ENCODE measurements at places on chromosomes 5 and 9.

- no peak for DNase-seq
Observed at GRCh38 chr9:81035171-81035570, 654.2 kb downstream of the TLE1 start.

GRCh38 chr5:125181159-125181558 lies 434.7 kb upstream of the ZNF608 start:
- DNase-seq = no peak

DNA sequence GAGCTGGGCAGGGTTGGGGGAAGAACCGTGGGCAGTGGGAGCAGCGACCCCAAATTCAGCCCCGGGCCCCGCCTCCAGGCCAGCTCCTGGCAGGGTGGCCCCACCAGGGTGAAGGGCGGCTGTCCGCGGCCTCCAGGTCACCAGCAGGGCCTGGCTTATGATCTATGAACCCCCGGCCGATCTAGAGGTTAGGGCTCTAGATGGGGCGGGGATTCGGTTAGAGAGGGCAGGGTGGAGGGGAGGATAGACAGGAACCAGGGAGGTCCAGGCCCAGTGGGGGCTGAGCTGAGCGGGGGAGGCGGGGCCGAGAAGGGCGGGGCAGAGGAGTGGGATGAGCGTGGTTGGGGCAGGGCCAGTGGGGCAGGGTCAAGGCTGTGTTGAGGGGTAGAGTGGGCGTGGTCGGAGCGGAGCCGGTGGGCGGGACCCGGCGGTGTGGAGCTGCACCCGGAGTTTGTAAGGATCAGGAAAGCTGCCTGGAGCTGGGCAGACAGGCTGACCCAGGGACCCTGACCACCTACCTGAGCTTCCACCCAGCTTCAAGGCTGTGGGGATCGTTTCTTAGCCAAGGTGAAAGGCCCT lies 29.3 kb upstream of the OBP2B start:
- DNase-seq = peak; percentile 7

DNA sequence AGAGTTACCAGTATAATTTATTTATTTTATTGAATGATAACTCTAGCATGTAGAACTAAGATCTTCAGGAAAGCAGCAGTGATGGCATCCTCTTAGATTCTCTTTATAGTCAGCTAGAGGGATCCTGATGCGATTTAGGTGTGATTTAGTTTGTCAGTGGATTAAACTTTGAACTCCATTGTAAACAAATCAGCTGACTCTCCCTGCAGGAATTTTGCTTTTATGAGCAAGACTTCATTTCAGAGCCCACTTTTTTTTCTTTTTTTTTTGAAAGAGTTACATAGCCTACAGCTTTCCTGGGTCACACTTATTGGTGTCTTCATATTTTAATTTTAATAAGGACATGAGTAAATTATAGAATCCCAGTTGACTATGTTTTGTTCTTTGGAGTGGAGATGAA lies 93.8 kb upstream of the SEMA6A start:
- no peak for DNase-seq

- DNase-seq = no peak
Observed at GRCh38 chr9:92381775-92382174, 22.6 kb downstream of the OGN start.

GRCh38 chr9:8647824-8648223 lies 848.2 kb upstream of the DMAC1 start:
- no peak for DNase-seq

DNA sequence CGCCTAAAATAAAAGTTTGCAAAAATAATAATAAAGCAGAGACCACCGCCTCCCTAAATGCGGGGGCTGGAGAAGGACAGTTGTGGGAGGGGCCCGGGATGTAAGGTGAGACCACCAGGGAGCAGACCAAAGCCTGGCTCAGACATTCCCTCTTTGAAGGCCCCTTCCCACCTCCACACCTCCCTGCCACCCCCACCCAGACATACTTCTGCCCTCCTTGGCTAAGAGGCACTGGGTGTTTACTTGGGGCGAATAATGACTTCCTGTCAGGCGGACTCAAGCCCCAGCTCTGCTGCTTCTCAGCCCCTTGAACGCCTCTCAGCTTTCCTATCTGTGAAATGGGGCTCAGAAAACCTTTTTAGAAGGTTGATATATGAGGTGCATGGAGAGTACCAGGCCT lies 58.8 kb upstream of the GGTA1 start:
- no peak for DNase-seq

DNA sequence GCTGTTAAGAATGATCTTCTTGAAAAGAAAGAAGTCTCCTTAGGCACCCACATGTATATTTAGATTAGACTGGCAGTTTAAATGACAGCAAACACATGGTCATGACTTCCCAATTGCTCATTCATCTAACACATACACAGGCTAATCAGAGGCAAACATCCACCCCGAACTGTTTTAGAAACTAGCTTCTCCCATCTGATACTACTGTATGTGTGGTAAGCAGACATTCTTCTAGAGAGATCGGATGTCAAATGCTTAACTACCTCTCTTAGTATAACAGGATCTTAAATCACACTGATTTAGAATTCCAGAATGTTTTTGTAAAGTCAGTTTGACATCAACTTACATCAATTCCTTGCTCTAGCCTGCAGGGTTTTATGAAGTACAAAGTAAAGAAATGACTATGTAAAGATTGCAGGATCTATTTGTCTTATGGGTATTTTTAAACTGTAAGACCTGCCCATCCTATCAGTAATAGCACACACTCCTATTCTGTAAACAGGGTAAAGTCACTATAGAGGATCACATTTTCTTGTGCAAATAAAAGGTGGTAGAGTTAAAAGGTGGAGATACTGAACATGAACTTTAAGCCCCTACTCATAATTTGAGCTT lies 239.7 kb downstream of the MLLT3 start:
- DNase-seq = no peak

DNA sequence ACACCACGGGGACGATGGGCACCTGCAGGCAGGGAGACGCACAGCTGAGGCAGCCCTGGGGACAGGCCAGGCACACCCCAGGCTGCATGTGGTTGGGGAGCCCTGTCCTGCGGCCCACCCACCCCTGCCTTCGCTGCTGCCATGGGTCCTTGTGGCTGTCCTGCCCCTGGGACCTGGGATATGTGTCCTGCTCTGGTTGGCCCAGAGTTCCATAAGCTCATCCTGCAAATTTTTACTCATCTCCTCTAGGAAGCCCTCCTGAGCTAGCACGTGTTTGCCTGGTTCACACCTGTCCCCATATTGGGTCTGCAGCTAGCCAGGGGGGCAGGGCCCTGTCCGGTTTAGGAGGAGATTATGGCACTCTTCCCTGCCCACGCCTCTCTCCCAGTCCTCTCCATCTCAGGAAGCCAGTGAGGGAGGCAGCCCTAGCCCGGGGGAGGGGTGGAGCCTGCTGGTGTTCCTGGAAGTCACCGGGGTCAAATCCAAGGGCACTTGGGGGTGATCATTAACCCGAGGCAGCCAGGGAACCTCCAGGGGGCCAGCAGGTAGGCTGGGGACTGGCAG lies 12.2 kb downstream of the EGFL7 start:
- no peak for DNase-seq

GRCh38 chr5:125499636-125500332 lies 753.3 kb upstream of the ZNF608 start:
- DNase-seq = no peak

DNA sequence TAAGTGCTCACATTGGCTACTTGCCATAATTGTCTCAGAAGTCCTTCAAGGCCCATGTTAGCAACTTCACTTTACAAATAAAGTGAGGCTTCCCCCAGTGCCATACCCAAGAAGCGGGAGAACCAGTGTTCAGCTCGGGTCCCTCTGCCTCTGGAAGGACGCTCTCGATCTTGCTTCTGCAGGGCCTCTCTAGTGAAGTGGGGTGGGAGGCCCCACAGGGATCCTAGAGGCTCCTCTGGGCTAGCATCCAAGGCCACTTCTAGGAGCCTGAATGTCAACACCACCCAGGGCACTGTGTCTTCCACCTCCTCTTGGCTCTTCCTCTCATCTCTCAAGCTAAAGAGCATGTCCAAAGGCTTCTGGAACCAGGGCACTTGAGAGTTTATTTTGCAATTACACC lies 282.5 kb downstream of the GADD45G start:
- DNase-seq = no peak

GRCh38 chr9:37174247-37174646 lies 53.9 kb downstream of the ZCCHC7 start:
- DNase-seq = no peak

GRCh38 chr5:88145611-88146467 lies 122.8 kb downstream of the TMEM161B start:
- no peak for DNase-seq

- no peak for DNase-seq
Observed at GRCh38 chr5:95969651-95970358, 8.2 kb upstream of the ELL2 start.

DNA sequence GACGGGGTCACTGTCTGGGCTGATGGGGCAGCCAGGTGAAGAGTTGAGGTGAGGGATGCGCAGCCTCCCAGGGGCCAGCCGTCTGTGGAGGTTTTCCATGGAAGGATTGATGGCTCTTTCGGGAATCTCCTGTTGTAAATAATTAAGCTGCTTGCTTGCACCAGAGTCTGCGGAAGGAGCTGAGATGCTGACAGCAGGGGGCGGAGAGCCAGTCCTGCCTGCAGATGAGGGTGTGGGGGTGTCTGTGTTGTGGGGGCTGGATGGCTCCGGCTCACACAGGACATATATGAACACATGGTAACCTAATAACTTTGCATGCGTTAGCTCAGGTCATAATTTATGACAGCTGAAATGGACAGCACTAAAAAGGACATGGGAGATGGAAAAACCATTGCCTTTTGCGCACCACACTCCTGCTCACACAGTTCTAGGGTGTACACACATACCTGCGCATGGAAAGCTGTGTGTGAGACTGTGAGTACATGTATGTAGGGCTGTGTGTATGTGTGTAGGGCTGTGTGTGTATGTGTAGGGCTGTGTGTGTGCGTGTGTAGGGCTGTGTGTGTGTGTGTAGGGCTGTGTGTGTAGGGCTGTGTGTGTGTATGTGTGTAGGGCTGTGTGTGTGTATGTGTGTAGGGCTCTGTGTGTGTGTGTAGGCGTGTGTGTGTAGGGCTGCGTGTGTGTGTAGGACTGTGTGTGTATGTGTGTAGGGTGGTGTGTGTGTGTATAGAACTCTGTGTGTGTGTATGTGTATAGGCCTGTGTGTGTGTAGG lies 36.8 kb upstream of the SEMA4D start:
- no peak for DNase-seq
